T-helper 17 cell (primary cell): ENCODE measurements at places on chromosomes 4 and X.

DNA sequence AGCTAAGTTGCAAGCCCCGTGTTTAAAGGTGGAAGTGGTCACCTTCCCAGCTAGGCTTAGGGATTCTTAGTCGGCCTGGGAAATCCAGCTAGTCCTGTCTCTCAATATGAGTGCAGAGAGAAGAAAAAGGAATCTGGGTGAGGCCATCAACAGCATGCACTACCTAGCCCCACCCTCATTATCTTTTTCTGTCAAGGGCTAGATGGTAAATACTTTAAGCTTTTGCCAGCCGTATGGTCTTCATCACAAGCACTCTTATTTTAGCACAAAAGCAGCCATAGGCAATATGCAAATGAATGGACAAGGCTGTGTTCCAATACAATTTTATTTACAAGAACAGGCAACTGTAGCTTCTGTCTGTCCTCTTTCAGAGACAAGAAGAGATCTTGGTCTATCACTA, 282.9 kb downstream of the ZNF674 start:
- H3K36me3 ChIP-seq: no peaks in the 10 kb centered on the region
- DNase-seq: no peak
- no peak overlapping the region for H3K4me3 ChIP-seq

GRCh38 chr4:123784626-123785025, 388.0 kb downstream of the SPRY1 start:
- no peak for DNase-seq
- no peaks in the 10 kb centered on the region for H3K4me1 ChIP-seq
- H3K4me3 ChIP-seq: no peak overlapping the region
- H3K36me3 ChIP-seq: no peaks in the 10 kb centered on the region
- H3K27ac ChIP-seq: no peak overlapping the region

- peaks cover 6% of the 10 kb centered on the region for H3K4me1 ChIP-seq
- H3K27me3 ChIP-seq: peaks cover 19% of the 10 kb centered on the region
- H3K36me3 ChIP-seq: peaks cover 2% of the 10 kb centered on the region
- DNase-seq: peak; percentile 9
These were observed 441.7 kb upstream of the RASGEF1B start for GRCh38 chr4:81913427-81913879.

GRCh38 chr4:122710434-122711308, 21.8 kb upstream of the BBS12 start:
- H3K4me1 ChIP-seq: peaks cover 8% of the 10 kb centered on the region
- no peak overlapping the region for H3K4me3 ChIP-seq
- no peak for DNase-seq
- no peaks in the 10 kb centered on the region for H3K36me3 ChIP-seq
- peak overlapping the region; percentile 2 for H3K27ac ChIP-seq

GRCh38 chr4:42637867-42638266, 19.0 kb downstream of the ATP8A1 start:
- H3K27me3 ChIP-seq: no peaks in the 10 kb centered on the region
- no peaks in the 10 kb centered on the region for H3K36me3 ChIP-seq
- no peak overlapping the region for H3K27ac ChIP-seq
- DNase-seq: no peak
- no peak overlapping the region for H3K4me3 ChIP-seq
